ENCODE measurements at places on chromosomes 2 and 18.

GRCh38 chr18:79947054-79947755 is 4.2 kb downstream of the SLC66A2 start:
- no peak for DNase-seq

DNA sequence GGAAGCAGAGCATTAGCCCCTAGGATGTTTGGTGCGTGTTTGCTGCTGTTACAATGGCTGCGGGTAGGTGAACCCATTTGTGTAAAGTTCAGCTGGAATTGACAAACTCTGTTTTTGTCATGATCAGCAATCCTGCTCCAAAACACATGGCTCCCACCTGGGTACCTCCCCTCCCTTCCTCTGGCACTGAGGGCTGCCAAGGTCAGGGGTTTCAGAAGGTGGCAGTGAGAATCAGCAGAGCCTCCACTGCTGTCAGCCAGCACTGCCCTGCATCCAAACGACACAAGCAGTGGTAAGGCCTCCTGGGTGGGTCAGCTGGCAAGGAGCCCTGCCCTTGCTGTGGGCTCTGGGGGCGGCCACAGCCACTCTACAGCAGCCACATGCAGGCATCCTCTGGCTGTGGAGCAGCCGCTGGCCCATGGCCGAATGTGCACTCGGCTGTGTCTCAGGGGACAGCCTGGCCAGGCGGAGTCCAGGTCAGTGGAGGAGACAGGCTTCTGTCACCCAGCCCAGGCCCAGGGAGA is 32.8 kb upstream of the LDLRAD4 start:
- DNase-seq: no peak

DNA sequence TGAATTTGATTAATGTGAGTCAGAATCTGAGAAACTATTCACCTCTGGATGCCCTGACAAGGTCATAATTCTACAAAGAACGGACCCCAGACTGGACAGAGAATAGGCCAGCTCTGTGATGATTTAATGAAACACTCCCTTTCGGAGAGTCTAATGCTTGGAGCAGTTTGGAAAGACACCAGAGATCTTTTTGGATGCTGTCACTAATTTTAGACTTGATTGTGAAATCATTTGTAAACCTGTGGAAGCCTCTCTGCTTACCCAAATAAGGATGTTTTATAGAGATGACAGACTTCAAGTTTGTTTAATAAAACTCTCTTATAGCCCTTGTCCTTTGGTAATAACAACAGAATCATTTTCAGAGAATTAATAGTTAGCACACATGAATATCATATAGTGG is 83.5 kb downstream of the MYL12B start:
- DNase-seq: no peak

DNA sequence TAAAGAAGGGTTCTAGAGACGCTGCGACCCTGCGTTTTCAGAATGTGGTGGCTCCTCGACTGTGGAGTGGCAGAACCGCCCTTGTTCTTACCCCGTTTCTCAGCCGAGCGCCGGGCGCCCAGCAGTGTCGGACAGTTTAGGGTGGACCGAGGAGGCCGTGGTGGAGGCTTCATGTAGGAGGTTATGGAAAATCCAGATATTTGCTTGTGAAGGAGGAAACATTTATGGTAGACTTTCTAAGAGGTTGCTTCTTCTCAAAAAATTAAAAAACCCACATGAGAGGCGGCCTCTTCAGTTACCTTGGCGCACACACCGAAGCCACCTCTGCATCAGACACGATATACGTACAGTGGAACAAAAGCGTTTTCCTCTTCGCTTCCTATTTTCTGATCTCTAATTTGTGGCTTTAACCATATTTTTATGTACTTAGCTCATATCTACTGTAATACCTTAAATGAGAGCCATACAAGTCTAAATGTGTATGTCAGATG is 120.8 kb downstream of the NFATC1 start:
- no peak for DNase-seq

DNA sequence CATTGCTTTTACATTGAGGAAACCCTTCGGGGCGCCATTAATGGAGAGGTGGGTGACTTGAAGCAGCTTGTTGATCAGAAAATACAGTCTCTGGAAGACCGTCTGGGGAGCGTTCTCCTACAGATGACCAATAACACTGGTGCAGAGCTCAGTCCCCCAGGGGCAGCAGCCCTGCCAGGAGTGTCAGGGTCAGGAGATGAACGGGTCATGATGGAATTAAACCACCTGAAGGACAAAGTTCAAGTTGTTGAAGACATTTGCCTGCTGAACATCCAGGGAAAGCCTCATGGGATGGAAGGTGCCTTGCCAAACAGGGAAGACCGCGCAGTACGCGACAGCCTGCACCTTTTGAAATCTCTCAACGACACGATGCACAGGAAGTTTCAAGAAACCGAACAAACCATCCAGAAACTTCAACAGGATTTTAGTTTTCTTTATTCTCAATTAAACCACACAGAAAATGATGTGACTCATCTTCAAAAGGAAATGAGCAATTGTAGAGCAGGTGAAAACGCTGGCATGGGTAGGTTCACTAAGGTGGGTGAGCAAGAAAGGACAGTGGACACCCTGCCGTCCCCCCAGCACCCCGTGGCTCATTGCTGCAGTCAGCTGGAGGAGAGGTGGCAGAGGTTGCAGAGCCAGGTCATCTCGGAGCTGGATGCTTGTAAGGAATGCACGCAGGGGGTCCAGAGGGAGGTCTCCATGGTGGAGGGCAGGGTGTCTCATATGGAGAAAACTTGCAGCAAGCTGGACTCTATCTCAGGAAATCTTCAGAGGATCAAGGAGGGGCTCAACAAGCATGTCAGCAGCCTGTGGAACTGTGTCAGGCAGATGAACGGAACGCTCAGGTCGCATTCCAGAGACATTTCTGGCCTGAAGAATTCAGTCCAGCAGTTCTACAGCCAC is 45.0 kb downstream of the EMILIN2 start:
- DNase-seq: no peak

- no peak for DNase-seq
Measured at GRCh38 chr2:56013475-56013874, 89.9 kb upstream of the EFEMP1 start.

DNA sequence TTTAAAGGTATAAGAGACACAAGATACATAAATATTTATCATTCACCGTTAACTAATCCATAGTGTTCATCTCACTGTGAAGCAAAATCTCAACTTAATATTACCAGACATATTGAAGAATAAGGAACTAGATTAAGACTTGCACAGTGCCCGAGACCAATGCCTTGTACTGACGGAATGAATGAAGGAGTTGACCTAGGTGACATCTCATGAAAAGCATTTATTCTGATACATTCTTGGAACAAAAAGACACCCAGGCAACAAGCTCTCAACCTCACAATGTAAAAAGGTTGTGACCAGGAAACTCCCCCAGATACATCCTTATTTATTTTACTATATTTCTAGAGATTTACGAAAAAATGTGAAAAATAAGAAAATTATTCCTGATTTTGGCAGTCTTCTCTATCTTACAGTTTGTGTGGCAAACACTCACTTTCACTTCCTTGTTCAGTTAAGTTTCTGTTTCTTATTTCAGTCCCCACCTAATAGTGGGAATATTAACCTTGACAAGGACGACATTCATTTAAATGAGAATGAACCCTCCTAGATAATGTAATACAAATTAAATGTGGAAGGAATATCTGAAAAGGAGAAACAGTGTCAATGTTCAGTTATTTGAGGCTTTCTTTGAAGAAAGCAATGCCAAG is 28.4 kb downstream of the M1AP start:
- no peak for DNase-seq

DNA sequence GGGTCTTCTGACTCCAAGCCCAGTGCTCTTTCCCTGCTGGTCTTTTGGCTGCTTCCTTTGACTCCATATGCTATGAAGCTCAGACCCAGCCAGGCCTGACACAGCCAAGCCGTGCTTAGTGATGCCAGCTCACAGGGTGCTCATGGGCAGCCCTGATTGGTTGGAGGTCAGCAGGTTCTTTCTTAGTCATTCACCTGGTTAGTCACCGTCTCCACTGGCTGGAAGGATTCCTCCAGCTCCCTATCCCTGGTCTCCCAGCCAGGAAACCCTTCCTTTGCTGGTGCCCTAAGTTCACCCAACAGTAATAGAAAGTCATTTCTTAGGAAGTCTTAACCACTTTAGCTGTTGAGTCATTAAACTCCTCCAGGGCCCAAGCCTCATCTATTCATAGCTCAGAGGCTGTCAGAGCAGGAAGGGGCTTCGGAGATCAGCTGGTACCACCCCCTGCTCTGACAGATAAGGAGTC is 3.9 kb downstream of the KCNK3 start:
- no peak for DNase-seq

- DNase-seq: no peak
Measured at GRCh38 chr18:23498877-23499276, 4.4 kb upstream of the RMC1 start.

GRCh38 chr18:38801640-38802039 is 1236.0 kb upstream of the CELF4 start:
- DNase-seq: no peak

DNA sequence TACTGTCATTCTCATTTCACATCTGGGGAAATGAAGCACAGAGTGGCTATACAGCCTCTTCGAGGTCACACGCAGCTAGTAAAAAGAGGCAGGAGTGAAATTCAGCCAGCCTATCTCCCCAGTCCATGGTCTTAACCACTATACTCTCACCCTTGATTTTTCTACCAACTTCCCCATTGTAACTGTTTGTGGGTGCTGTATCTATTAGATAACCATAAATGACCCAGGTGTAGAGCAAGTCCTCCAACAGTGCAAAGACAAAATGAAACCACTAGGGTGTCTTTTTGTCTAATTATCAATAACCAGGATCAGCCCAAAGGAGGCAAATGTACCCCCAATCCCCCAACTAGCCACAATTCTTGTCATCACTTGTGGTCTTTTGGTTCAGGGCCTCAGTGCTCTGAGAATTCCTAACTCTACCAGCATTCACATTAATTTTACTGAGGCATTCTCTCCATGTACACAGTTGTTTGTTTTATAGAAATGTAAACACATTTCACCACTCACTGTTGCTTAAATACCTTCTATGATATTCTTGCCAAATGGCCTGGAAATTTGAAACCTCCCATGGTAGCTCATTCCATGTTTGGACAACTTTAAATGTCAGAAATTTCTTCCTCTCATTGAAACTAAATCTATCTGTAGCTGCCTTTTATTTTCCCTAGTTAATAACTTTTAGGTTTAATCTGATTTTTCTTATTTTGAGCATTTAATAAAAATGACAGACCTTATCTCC is 58.7 kb downstream of the SLC40A1 start:
- no peak for DNase-seq

GRCh38 chr2:42823744-42824453 is 31.5 kb upstream of the HAAO start:
- DNase-seq: no peak

DNA sequence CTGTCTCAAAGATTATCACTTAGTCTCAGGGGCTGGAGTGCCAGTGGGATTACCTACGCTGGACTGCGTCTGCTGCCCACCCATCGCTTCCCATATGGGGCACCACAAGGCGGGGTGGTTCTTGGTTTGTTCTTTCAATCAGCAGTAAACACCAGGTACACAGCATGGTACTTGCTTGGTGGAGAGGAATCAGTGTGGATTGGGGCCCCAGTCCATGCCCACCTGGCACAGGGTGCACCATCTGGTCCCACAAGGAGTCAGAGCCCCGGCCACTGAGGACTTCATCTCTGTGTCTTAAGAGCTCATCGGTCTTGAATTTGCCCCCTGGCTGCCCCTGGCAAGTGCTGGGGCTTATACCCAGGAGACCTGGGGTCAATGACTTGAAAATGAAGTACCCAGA is 96.2 kb downstream of the GLI2 start:
- DNase-seq: no peak

DNA sequence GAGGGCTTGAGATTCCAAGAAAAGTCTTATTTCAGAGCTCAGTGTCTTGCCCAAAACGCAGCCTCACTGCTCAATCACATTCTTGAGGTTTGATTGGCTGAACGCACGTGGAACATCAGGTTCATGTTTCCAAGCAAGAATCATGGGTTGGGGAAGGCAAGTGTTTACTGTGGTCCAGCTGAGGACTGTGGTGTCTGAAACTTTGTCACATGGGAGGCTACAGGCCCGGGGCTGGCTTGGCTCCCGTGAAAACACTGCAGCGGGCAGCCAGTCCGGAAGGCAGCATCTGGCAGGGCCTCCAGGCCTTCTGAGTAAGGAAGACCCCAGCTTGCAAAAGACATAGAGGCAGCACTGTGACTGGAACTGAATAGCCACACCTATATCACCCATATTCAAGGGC is 84.7 kb downstream of the POLR1A start:
- peak; percentile 63 for DNase-seq

- DNase-seq: no peak
Measured at GRCh38 chr18:70294471-70295191, 5.8 kb downstream of the SOCS6 start.

GRCh38 chr2:191572319-191572718 is 105.6 kb upstream of the NABP1 start:
- no peak for DNase-seq

All from substantia nigra (tissue), 51 donors.